ENCODE measurements at places on chromosomes 7 and 10. TPM values are rescaled to one million over a fixed set of nuclear protein-coding genes. Genes with fewer than 3 reads are reported as not detected.

Gene FEZF1
- not detected for total RNA-seq

Gene CCDC146
- 1.5 TPM for total RNA-seq

Gene RTKN2
- 0.74 TPM for total RNA-seq

Gene PNLIPRP2
- not detected for total RNA-seq

Gene RBM20
- total RNA-seq, result 0.28 TPM

Gene PSMA2
- total RNA-seq, result 121 TPM

Gene NRP1
- 34.3 TPM for total RNA-seq

Gene NPSR1
- total RNA-seq, result not detected

Gene NSUN6
- 5.7 TPM for total RNA-seq

Gene LIPJ
- total RNA-seq, result not detected

Gene HOXA9
- not detected for total RNA-seq

Gene COBL
- total RNA-seq, result 3.0 TPM

Gene FAM53B
- total RNA-seq, result 28.4 TPM

Gene CALML5
- total RNA-seq, result 36.7 TPM

Gene NUTM2E
- not detected for total RNA-seq

Gene NRCAM
- 1.1 TPM for total RNA-seq

Gene ASB10
- not detected for total RNA-seq

Gene TMEM273
- total RNA-seq, result not detected

Gene MYH16
- total RNA-seq, result 1.2 TPM

Gene OR9A4
- total RNA-seq, result not detected

Gene STEAP2
- 9.1 TPM for total RNA-seq

Gene LRRD1
- total RNA-seq, result not detected

Gene SPDYE16
- total RNA-seq, result 0.05 TPM

Gene ZNF853
- 0.99 TPM for total RNA-seq

Data from airway epithelial cell (primary cell).